ENCODE measurements at places on chromosomes 7 and 10.

DNA sequence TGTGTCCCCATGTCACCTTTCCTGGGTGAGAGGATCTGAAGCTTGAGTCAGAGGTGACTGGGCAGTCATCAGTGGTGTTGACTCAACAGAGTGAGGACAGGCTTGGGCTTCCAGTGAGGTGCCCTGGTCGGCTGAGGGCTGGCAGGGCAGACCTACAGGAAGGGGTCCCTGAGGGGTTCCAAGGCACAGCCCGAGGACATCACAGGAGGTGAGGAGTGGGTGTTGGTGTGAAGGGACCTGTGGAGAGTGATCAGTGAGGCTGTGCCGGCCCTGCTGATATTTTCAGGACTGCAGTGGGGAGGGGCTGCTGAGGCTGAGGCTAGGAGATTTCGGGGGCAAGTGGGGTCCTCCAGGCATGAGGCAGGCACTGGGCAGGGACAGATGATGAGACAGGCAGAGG is 545.5 kb downstream of the TCERG1L start:
- DNase-seq: no peak

GRCh38 chr10:34499612-34500279 is 315.4 kb downstream of the PARD3 start:
- DNase-seq: no peak

DNA sequence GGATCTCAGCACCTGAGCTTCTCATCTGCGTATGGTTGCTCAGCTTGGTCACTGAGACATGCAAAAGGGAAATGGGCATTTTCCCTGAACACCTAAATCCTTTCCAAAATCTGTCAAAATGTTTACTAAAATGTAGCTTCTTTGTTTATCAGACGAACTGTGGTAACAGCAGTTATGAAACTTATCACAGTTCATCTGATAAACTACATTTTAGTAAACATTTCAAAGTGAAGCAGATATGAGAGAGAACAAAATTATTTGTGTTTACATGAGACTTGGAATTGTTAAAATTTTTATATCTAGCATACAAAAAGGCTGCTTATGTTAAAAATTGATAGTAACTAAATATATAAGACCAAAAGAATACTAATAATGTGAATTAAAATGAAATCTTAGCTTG is 573.4 kb upstream of the C7orf33 start:
- no peak for DNase-seq

DNA sequence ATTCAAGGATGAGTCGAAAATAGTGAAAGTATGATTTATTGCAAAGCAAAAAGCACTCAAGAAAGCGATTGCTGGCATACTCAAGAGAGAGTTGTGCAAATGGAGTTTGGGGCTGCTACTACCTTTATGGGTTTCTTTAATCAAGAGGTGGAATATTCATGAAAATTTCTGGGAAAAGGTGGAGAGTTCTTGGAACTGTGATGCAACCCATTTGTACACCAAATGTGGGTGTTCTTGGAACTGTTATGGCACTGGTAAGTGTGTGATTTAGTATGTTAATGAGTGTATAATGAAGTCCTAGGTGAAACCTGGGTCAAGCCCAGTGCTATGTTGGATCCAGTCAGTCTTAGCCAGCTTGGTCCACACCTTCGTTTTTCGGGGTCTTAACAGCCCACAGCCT is 3.4 kb upstream of the VOPP1 start:
- DNase-seq: no peak

DNA sequence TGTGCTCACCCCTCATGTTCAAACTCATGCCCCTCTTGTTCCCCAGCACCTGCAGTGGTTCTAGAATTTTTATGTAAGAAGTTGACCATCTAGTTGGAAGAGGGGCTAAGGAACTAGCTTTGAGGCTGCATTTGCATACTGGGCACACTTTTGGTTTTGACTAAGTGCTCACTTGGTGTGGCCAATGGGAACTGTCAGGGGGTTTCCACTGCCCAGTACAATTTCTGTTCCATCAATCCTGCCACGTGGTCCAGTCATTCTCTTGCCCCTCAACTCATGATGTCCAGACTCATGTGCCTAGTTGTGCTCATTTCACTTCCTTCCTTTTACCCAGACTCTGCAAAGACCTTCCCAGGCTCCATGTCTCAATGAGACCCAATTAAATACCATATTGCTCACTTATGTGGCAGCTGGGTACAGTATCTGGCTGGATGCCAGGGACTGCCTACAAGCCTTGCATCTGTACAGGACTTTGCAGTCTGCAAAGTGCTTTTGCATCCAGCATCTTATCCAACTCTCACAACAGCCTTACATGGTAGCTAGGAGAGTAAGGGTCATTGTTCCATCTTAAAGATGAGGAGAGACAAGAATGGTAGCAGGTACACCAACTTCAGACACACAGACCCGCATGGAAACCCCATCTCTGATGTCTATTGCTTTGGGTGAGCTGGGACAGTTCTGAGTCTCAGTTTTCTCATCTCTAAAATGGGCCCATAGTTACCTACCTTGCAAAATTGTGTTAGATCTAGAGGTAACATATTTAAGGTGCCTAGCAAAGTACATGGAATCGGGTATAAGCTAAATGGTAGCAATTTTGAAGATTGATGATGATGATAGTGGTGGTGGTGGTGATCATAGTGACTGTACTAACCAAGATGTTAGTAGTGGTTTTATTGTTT is 30.1 kb upstream of the KCNMA1 start:
- DNase-seq: no peak

GRCh38 chr7:43170571-43170970 is 58.1 kb downstream of the HECW1 start:
- no peak for DNase-seq

DNA sequence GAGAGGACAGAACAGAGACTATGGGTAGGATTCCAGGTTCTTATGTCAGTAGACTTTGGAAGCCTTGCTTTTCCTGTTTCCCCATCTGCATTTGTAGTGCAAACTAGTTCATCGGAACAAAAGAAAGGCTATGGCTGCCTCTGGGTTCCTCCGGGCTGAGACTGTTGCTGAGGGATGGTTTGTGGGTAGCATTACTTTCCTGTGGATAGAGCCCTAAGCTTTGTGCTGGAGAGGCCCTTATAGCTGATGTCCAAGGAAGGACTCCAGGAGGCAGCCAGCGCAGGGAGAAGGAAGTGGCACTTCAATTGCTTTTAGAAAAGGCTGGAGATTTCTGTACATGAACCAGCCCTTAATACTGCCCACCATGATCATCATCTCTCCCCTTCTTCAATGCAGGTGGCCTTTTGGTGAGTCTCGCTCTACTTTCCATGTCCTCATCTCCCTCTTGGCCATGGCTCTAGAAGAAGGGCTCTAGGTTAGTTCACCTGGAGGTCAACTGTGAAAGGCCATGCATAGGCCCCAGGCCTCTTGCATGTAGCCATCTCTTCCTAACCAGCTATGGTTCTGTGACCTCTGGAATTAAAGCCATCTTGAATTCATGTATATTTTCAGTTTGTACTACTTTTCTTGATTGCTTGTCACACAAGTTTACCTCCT is 15.4 kb downstream of the MXI1 start:
- no peak for DNase-seq

DNA sequence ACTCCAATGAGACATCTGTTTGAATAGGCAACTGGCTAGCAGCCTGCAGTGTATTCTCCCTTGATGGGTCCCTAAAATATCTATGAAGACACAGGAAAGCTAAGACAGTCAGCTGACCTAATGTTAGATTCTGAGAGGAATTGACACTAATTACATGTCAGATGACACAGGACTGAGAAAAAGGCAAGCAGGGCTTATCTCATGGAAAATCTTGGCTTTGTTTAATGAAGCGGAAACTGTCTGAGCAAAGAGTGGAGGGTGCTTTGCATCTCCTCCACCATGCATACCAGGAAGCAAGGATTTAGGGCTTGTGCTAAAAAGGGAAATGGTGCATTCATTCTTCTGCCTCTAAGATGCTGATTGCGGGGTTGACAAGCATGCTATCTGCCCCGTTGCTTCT is 135.5 kb upstream of the GLI3 start:
- DNase-seq: no peak

GRCh38 chr7:3164380-3164792 is 120.7 kb upstream of the CARD11 start:
- DNase-seq: no peak

GRCh38 chr7:116527521-116527920 is 2.7 kb downstream of the CAV1 start:
- DNase-seq: no peak

GRCh38 chr7:95471071-95471470 is 14.7 kb upstream of the ASB4 start:
- no peak for DNase-seq

DNA sequence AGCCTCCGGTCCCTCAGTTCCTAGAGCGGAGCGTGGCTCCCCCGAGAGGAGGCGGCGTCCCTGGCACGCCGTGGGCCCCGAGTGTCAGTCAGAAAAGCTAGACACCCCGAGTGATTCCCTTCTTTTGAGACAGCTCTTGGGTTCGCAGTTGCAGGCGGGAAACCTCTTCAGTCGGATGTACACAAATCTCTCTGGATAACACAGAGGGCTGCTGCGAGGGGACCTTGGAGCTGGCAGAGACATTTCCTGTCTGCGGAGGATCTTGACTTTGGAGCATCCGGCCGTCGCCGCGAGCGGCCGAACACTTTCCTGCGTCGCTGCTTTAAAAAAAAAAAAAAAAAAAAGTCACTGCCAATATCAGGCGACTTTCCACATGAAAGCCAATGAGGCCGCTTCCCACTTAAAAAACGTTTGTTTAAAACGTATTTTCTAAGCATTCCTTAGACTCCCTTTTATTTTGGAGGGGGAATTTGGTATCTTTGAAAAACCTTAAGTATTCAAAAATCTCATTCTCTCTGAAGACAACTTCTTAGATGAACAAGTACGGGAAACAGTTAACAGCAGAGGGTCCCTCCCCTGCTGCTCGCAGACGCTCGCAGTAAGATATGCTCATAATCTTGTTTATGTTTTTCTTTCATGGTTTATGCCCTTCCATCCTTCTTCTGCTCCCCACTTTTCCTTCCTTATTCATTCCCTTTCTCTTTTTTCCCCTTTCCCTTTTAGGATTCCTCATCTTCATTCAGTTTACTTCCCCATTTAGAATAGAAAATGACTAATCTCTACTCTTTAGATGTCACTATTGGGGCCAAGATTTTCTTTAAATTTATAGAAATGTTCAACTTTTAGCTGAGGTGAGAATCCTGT is 10.0 kb downstream of the HHEX start:
- peak; percentile 60 for DNase-seq

GRCh38 chr7:125567686-125568085 is 638.1 kb upstream of the POT1 start:
- DNase-seq: no peak

DNA sequence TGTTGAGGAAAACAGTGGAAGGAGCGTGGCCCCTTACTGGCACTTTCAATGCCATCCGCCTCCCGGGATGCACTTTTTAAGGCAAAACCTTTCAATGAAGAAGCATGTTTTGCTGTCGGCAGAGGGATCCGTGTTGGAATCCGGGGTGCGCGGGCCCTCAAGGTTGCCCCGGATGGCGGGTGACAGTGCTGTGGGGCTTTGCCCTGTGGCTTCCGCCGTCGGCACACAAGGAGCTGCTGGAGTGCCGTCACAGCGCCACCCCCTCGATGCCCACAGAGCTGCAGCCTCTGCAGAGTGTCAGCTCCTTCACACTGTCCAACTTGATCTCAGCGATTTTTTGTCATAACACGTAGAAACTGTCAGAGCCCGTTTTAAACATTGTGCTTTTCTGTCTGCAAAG is 59.0 kb downstream of the NKX6-2 start:
- no peak for DNase-seq

DNA sequence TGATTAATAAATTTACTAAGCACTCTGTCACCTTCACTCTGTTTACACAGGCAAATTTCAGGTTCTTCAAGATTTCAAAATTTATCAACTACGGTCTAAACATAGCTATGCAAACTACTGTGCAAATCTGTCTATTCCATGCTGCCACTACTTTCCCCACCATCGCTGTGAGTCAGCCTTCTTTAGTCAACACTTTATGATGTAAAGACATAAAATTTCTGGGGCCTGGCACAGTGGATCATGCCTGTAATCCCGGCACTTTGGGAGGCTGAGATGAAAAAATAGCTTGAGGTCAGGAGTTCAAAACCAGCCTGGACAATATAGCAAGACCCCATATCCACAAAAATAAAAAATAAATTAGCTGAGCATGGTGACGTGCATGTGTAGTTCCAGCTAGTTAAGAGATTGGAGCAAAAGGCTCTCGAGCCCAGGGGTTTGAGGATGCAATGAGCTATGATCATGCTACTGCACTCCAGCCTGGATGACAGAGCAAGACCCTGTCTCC is 42.6 kb downstream of the CNOT4 start:
- no peak for DNase-seq

GRCh38 chr7:81533426-81533825 is 236.4 kb downstream of the HGF start:
- no peak for DNase-seq

GRCh38 chr7:128203710-128204214 is 37.3 kb upstream of the LEP start:
- no peak for DNase-seq

DNA sequence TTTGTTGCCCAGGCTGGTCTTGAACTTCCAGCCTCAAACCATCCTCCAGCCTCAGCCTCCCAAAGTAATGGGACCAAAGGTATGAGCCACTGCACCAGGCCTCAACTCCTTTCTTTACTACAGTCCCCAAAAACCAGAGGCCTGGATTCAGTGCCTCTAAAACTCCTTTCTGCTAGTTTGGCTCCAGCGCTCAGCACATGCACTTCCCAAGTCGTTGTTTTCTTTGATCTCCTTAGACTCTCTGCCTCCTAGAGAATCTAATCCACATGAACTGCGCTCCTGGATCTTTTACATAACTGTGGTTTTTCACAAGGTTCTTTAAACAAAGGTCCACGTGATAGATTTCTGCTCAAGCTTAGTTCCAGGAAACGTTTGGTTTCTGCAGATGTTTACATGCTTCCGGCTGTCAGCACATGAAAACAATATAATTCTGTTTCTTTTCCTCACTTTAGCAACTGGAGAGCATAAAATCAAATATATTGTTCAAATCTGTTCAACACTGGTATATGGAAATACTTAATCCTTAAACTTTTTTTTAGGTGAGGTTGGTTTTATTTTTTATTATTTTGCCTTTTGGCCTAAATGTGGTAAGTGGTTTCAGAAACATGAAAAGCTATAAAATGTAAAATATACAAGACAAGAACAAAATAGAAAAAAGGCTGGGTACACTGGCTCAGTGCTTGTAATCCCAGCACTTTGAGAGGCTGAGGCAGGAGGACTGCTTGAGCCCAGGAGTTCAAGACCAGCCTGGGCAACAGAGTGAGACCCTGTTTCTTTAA is 270.5 kb upstream of the MKLN1 start:
- DNase-seq: peak; percentile 79

- DNase-seq: no peak
Observed at GRCh38 chr7:136480901-136481300, 387.6 kb upstream of the CHRM2 start.
